NCI-H2081 treated with DMSO at 0.1 percent for 48 hours (cell line): ENCODE measurements at places on chromosomes 5 and 9.

GRCh38 chr9:71271602-71272001 is 150.2 kb upstream of the TRPM3 start:
- no peak for DNase-seq

DNA sequence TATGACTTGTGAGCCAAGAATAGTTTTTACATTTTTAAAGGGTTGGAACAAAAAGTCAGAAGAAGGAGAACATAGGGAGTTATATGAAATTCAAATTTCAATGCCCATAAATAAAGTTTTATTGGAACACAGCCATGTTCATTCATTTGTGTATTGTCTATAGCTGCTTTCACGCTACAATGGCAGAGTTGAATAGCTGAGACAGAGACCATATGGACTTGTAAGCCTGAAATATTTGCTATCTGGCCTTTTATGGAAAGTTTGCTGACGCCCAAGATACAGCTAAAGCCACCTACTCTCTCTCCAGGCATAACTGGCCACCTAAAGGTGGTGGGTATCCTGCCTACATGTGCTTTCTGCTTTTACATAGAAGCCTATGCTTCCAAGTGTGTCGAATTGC is 10.9 kb downstream of the DAB2IP start:
- DNase-seq: no peak

- no peak for DNase-seq
Observed at GRCh38 chr5:81313686-81314085, 12.3 kb downstream of the ZCCHC9 start.

DNA sequence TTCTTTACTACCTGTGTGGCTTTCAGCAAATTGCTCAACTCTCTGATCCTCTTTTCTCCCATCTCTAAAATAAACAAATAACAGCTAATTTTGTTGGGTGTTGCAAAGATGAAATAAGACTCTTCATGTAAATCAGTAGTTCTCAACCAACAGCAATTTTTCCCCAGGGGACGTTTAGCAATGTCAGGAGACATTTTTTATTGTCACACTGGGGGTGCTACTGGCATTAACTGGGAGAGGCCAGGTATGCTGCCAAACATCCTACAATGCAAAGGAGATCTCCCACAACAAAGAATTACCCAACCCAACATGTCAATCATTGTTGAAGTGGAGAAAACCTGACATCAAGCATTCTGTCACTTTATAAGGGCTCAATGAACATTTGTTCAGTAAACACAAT is 19.7 kb downstream of the ADRA1B start:
- no peak for DNase-seq

- DNase-seq: no peak
Observed at GRCh38 chr5:3612591-3613042, 17.0 kb downstream of the IRX1 start.

GRCh38 chr9:101509572-101509971 is 24.1 kb upstream of the RNF20 start:
- DNase-seq: no peak

GRCh38 chr5:23740029-23740428 is 232.6 kb downstream of the PRDM9 start:
- DNase-seq: no peak

DNA sequence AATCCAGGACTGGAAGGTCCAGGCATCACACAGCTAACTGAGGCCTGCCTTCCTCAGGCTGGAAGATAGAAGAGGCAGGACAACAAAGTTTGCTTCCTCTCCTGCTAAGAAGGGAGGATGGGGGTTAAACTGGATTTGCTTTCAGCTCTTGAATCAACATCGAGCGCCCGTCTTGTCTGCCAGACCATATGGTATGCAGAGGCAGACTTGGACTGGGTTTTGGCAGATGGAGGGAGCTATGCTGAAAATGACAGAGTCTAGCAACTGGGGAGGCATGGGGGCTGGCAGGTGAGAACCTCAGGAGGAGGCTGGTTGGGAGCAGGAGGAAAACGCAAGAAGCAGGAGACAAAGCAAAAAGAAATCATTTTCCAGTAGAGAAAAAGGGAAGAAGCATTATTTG is 289.5 kb upstream of the IL12B start:
- DNase-seq: no peak
